NCI-H1436 (cell line): ENCODE measurements at places on chromosomes 3 and 15.
A peak's percentile ranks its signal among the peaks of the same experiment; 100 is the strongest.

DNA sequence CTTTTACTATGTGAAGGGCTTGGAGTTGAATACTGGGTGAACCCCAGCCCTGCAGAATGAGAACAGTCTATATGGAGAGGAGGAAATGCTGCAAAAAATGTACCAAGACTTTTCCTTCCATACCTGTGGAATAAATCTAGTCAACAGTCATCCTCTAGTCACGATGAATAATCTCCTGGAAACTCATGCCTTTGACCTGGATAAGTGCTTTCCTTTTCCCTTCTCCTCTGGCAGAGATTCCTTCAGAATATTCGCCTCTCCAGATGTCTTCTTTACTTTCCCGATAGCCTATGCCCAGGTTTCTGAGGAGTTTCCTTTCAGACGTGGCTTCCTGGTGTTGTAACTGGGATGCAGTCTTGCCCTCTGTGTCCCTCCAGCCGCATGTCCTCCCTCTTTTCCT lies 28.1 kb downstream of the CCNL1 start:
- DNase-seq, result no peak

GRCh38 chr15:80093854-80094418 lies 34.5 kb downstream of the ZFAND6 start:
- DNase-seq, result peak; percentile 7

DNA sequence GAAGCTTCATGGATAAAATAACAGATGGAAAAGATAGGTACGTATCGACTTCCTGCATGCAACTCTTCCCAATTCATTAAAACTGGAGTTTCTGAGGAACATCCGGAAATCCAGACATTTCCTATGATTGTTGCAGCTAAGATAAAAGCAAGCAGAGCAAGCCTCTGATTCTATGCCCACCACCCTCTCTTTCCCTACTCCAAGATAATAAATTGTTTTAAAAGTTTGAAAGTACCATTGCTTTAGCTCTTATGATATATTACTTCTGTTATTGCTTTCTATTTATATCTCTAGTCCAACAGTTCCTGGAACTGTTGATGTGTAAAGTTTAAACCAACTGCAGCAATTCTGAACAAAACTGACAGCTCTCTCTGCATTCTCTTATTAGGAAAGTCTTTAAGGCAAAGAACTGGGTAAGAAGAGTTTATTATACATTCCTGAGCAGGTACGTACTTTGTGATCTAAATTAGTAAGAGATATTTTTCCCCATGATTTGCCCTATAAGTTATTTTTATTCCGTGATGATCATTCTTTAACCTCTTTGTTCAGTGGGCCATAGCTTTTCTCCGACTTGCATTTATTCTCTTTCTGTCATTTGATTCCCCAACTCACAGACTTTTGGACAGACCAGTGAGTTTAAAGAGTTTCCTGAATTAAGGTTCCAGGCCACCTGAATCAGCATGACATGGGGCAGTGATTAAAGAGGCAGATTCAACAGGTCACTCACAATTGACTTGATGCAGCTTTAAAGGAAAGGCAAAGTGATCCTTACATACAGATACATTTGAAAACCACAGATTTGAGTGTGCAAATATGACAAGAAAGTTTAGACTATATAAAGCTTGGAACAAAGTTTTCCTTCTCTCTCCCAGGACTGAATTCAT lies 94.2 kb upstream of the THRB start:
- DNase-seq, result no peak

DNA sequence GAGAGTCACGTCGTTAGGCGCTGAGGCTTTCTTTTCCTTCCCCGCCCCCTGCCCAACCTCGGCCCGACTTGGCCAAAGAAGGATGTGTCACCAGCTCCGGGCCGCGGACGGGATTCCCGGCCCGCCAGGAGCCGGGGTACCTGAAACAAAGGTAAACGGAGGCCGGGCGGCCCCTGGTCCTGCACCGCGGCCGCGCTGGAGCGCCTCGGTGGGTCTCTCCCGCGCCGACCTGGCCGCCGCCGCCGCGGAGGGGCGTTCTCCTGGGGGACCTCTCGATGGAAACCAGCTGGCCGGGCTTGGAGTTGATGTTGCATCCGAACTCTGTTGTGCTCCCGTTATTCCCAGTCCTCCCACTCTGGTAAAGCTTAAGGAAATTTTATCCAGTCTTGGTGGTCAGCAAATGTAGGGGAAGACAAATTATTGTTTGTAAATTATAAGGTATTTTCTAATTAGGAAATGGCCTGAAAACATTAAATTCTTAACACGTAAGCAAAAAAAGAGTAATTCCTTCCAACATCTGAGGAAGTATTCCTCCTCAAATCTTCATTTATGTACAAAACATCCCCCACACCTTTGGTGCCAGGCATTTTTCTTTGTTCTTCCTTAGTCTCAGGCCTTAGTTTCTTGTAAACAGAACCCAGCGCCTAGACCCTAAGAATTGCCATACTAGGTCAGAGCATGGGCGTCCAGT lies 888 bp downstream of the PPP2R3A start:
- peak; percentile 37 for DNase-seq

DNA sequence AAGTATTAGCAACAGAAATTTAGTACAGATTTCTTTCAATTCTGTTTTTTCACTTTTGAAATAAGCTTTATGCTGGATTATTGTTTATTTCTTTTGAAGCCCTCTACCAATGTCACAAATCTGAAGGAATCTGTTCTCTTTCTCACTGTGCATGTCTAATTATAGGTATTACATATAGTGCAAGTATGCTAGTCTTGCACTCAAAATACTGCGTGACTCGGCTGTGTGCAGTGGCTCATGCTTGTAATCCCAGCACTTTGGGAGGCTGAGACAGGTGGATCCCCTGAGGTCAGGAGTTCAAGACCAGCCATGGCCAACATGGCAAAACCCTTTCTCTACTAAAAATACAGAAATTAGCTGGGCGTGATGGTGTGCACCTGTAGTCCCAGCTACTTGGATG lies 95.8 kb upstream of the PLAAT1 start:
- no peak for DNase-seq

DNA sequence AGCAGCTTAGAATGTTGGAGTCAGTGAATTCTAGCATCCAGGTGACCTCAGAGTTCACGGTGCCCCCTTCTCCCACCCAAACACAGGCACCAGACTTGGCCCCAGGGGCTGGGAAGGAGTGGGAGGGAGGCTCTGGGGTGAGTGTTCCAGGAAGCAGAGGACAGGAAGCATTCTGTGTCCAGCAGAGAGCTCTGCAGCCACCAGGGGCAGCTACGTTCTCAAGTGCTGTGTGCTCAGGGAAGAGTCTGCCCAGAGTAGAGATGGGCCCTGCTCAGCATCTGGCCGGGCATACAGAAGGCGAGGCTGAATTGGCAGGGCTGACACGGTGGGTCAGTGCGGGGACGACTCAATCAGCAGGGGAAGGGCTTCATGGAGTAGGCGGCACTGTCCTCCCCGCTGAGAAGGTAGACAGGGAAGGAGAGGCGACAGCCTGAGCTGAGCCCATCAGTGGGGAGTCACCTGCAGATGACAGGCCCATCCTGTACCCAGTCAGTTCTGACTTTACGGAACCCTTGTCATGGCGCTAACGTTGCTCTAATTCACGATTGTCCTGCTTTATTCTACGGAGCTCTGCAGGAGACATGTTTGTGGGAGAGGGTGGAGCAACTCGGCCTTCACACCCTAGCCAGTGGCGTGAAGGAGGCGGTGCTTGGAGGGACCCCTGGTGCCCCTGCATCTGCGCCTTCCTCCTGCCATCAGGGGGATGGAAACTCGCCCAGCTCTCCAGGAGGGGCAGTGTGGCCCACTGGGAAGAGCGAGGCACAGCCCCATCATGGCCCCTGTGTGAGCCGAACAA lies 82.2 kb downstream of the C3orf70 start:
- DNase-seq, result peak; percentile 13

- DNase-seq, result no peak
These were observed 17.2 kb downstream of the FLNB start for GRCh38 chr3:58025406-58025805.
